ENCODE measurements at places on chromosomes 16 and 17. TPM values are rescaled to one million over a fixed set of nuclear protein-coding genes. Genes with fewer than 3 reads are reported as not detected.

DNA sequence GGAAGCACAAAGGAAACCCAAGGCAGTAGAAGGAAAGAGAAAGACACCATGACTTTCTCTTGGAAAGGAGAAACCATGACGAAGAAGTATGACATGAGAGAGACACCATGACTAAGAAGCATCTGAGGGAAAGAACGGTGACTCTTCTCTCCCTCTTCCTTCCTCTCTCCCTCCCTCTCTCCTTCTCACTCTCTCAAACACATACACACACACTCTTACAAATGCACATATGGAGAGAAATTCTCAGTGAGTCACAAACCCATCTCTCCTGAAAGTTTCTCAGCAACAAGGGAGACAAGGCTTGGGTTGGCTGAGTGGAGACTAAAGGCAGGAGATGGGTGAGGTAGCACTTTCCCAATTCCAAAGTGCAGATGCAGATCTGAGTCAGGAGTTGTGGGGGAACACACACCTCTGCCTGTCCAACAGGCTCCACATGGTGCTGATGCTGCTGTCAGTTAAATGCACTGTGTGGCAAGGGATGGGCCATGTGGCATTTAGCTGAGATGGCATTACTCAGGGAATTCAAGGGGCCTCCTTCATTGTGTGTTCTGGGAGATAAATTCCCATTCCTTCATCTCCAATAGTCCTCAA, 336.7 kb upstream of the C16orf82 start:
- H3K4me1 ChIP-seq = no peaks in the 10 kb centered on the region
- no peak overlapping the region for H3K4me3 ChIP-seq
- DNase-seq = no peak

DNA sequence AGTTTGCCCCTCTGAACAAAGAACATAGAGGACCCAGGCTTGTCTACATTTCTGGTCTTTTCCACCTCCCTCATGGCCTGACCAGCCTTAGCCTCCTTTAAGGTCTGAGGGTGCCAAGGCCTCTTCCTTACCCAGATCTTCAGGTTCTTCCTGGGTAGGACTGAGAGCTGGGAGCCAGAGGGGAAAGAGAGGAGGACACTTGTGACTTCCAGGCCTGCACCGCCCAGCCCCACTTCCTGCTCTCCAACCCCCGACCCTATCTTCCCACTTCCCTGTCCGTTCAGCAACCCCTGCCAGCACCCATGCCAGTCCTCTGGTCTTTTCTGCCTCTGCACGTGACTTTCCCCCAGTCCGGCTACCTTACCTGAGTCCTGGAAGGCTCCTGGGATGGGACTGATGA, 534 bp downstream of the PRSS36 start:
- no peak overlapping the region for H3K4me3 ChIP-seq
- H3K27me3 ChIP-seq = no peaks in the 10 kb centered on the region
- peaks cover 4% of the 10 kb centered on the region for H3K4me1 ChIP-seq
- H3K36me3 ChIP-seq = no peaks in the 10 kb centered on the region
- no peak for DNase-seq

GRCh38 chr16:79008036-79008868, 592.3 kb downstream of the MAF start:
- no peaks in the 10 kb centered on the region for H3K27me3 ChIP-seq
- H3K4me1 ChIP-seq = no peaks in the 10 kb centered on the region
- no peak overlapping the region for H3K4me3 ChIP-seq

DNA sequence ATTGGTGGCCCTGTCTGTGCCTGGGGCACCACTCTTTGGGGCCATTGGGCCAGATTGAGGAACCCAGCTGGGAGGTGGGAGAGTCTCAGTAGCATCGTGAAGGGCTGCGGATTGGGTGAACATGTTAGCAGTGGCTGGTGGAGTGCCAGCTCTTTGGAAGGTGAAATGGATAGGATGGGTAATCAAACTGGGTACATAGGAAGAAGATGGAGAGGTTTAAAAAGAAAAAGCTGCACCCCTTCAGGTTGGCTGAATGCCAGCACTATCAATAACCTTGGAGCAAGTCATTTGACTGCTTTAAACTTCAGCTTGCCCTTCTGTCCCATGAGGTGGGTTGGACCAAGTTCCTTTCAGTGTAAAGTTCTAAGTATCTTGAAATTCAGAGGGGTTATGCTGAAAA, 95.0 kb downstream of the RPTOR start:
- DNase-seq = no peak
- H3K4me1 ChIP-seq = no peaks in the 10 kb centered on the region
- no peaks in the 10 kb centered on the region for H3K27me3 ChIP-seq

- H3K4me3 ChIP-seq = no peak overlapping the region
- H3K27me3 ChIP-seq = no peaks in the 10 kb centered on the region
- no peak for DNase-seq
- H3K36me3 ChIP-seq = no peaks in the 10 kb centered on the region
- H3K27ac ChIP-seq = no peak overlapping the region
Observed at GRCh38 chr16:21060027-21060510, 90.6 kb downstream of the DNAH3 start.

GRCh38 chr17:75271233-75271954, 363 bp upstream of the MIF4GD start:
- H3K27me3 ChIP-seq = no peaks in the 10 kb centered on the region
- DNase-seq = no peak
- peak overlapping the region; percentile 78 for H3K27ac ChIP-seq
- H3K36me3 ChIP-seq = no peaks in the 10 kb centered on the region

- no peak overlapping the region for H3K4me3 ChIP-seq
- H3K36me3 ChIP-seq = no peaks in the 10 kb centered on the region
- no peaks in the 10 kb centered on the region for H3K27me3 ChIP-seq
- H3K4me1 ChIP-seq = peaks cover 5% of the 10 kb centered on the region
- no peak for DNase-seq
Observed at GRCh38 chr17:68843522-68843921, 111.7 kb downstream of the ABCA8 start.

DNA sequence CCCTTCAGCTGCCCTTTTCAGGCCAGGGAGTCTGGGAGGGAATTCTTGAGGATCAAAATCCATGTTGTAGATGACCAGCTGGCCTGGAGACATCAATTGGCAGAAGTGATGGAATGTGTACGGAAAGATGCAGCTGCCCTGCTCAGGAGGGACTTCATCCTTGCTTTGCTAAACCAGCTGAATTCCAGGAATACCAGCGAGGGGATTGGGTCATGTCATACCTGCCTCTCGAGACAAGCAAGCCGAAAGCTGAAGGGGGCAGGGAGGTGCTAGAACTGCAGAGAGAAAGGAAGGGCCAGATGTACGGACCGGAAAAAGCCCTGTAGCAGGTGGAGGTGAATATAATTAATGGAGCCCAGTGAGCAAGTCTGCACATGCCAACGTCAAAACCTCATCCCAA, 25.6 kb upstream of the NTN1 start:
- no peak for DNase-seq
- no peaks in the 10 kb centered on the region for H3K36me3 ChIP-seq
- H3K4me1 ChIP-seq = no peaks in the 10 kb centered on the region
- H3K27me3 ChIP-seq = no peaks in the 10 kb centered on the region
- no peak overlapping the region for H3K4me3 ChIP-seq

DNA sequence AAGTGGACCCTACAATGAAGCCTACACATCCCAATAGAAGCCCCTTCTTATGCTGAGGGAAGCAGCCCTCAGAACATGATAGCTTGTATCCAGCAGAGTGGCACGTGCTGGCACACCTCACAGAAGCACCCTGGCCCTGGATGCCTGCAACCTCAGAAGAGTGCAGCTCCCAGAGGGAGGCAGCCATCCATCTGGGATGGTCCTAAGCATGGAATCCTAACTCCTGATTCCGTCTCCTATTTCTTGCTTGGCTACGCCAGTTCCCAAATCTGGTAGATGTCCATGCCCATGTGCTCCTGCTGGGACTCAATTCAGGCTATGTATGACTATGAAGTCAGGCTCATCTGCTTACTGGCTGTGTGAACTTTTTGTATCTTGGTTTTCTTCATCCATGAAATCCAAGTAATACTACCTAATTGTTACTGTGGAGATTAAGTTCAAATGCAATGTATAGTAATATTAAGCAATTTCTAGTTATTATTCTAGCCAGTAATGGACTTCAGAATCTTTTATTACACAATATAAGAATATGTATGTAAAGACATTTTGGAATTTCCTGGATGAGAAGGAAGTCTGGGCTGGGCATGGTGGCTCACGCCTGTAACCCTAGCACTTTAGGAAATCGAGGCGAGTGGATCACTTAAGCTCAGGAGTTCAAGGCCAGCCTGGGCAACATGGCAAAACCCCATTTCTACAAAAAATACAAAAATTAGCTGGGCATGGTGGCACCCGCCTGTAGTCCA, 32.4 kb downstream of the SIAH1 start:
- no peaks in the 10 kb centered on the region for H3K4me1 ChIP-seq
- peaks cover 29% of the 10 kb centered on the region for H3K36me3 ChIP-seq
- H3K4me3 ChIP-seq = no peak overlapping the region
- H3K27me3 ChIP-seq = no peaks in the 10 kb centered on the region

DNA sequence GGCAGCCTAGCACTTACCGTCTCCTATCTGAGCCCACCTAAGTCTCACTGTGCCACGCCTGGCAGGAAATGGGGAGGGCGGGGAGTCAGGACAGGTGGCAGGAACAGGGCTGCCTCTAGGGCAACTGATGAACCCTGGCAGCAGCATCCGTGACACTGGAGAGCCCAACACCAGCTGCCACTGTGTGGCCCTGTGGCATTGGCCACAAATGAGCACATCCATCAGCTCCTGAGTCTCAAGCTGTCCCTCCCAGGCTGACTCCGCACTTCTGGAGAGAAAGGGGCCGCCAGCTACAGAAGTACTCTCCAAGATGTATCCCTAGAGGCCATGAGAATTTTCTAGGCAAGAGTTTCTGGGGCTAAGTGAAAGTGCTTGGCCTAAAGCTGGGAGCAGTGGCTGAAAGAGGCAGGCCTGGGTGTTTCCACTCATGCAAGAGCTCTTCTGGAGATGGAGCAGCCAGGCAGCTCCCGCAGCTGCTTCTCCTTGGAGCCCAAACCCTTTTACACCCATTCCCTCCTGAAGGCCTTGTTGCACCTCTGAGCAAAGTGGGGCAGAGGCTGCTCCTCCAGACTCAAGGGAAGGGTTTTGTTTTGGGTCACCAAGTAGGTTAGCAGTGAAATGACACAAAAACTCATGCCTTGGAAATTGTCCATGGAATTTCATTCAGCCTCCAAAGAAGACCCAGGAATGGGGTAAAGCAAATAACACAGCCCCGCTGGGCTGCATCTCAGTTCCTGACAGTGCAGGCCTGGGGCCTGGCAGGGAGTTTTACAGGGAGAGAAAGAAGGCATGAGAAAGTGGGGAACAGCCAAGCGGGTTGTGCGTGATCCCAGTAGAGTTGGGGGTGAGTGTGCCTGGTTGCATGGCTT, 25.8 kb downstream of the PEMT start:
- no peak for DNase-seq
- peaks cover 41% of the 10 kb centered on the region for H3K4me1 ChIP-seq
- no peaks in the 10 kb centered on the region for H3K36me3 ChIP-seq
- no peaks in the 10 kb centered on the region for H3K27me3 ChIP-seq

- H3K36me3 ChIP-seq = no peaks in the 10 kb centered on the region
- H3K27me3 ChIP-seq = no peaks in the 10 kb centered on the region
- no peak for DNase-seq
- H3K4me3 ChIP-seq = no peak overlapping the region
Observed at GRCh38 chr16:1101573-1102332, 5.7 kb upstream of the C1QTNF8 start.

The SOST gene
- not detected for total RNA-seq

The MPO gene
- total RNA-seq = not detected

The TMIGD1 gene
- total RNA-seq = not detected

Measured in vagina (tissue), 2 donors.